ENCODE measurements at places on chromosomes 4 and X. TPM values are rescaled to one million over a fixed set of nuclear protein-coding genes. Genes with fewer than 3 reads are reported as not detected.

DTHD1 gene
- not detected for total RNA-seq

GRCh38 chr4:89645482-89645881, 191.5 kb downstream of the SNCA start:
- no peak overlapping the region for H3K27ac ChIP-seq
- DNase-seq, result no peak
- no peak overlapping the region for H3K4me3 ChIP-seq
- H3K27me3 ChIP-seq, result no peaks in the 10 kb centered on the region
- no peaks in the 10 kb centered on the region for H3K4me1 ChIP-seq

DNA sequence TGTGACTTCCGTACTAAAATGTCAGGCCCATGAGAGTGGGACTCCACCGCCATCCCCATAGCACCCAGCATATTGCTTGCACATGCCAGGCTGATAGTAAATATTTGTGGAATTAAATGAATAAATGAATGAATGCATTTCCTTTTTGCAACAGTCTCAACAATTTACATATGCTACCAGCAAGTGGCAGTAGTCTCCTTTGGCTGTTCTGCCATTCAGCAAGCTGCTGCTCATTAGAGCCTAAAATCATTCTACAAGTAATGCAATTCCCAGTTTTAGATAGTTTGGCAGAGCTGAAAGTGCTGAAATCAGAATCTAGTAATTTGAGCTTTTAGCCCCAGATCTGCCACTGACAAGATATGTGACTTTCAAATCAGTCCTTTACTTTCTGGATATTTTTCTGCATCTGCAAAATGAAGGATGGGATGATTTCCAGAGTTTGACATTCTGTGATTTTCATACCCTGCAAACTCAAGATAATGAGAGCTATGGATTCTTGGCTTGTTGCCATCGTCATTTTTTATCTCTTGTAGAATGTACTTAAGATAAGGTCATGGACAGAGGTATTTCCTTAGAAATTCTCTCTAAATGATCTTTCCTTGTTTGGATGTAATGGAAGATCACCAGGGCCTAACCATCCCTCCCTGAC, 35.7 kb upstream of the INTS6L start:
- H3K4me3 ChIP-seq, result no peak overlapping the region
- H3K27ac ChIP-seq, result peak overlapping the region; percentile 78
- H3K27me3 ChIP-seq, result no peaks in the 10 kb centered on the region
- DNase-seq, result peak; percentile 79

- H3K36me3 ChIP-seq, result no peaks in the 10 kb centered on the region
- no peaks in the 10 kb centered on the region for H3K4me1 ChIP-seq
- no peak overlapping the region for H3K4me3 ChIP-seq
- no peak overlapping the region for H3K27ac ChIP-seq
- DNase-seq, result no peak
Measured at GRCh38 chr4:157287445-157287844, 66.9 kb downstream of the GRIA2 start.

- DNase-seq, result peak; percentile 66
- no peak overlapping the region for H3K4me3 ChIP-seq
- H3K4me1 ChIP-seq, result no peaks in the 10 kb centered on the region
- H3K36me3 ChIP-seq, result no peaks in the 10 kb centered on the region
- H3K27me3 ChIP-seq, result no peaks in the 10 kb centered on the region
Measured at GRCh38 chrX:47706575-47706974, 47.6 kb upstream of the UXT start.

- no peak for DNase-seq
- H3K4me1 ChIP-seq, result peaks cover 37% of the 10 kb centered on the region
- no peak overlapping the region for H3K4me3 ChIP-seq
- no peak overlapping the region for H3K27ac ChIP-seq
- H3K27me3 ChIP-seq, result no peaks in the 10 kb centered on the region
- no peaks in the 10 kb centered on the region for H3K36me3 ChIP-seq
Measured at GRCh38 chr4:7427361-7427760, 7.4 kb downstream of the PSAPL1 start.

FGG gene
- not detected for total RNA-seq

TCEAL5 gene
- 0.78 TPM for total RNA-seq

GRCh38 chr4:30714408-30715031, 5.6 kb upstream of the PCDH7 start:
- DNase-seq, result peak; percentile 77
- no peak overlapping the region for H3K4me3 ChIP-seq
- peaks cover 3% of the 10 kb centered on the region for H3K4me1 ChIP-seq
- H3K36me3 ChIP-seq, result no peaks in the 10 kb centered on the region
- H3K27ac ChIP-seq, result no peak overlapping the region

GRCh38 chr4:87388901-87389300, 2.1 kb downstream of the HSD17B11 start:
- no peak for DNase-seq
- no peak overlapping the region for H3K27ac ChIP-seq
- H3K27me3 ChIP-seq, result no peaks in the 10 kb centered on the region
- H3K4me3 ChIP-seq, result no peak overlapping the region
- no peaks in the 10 kb centered on the region for H3K36me3 ChIP-seq

DNA sequence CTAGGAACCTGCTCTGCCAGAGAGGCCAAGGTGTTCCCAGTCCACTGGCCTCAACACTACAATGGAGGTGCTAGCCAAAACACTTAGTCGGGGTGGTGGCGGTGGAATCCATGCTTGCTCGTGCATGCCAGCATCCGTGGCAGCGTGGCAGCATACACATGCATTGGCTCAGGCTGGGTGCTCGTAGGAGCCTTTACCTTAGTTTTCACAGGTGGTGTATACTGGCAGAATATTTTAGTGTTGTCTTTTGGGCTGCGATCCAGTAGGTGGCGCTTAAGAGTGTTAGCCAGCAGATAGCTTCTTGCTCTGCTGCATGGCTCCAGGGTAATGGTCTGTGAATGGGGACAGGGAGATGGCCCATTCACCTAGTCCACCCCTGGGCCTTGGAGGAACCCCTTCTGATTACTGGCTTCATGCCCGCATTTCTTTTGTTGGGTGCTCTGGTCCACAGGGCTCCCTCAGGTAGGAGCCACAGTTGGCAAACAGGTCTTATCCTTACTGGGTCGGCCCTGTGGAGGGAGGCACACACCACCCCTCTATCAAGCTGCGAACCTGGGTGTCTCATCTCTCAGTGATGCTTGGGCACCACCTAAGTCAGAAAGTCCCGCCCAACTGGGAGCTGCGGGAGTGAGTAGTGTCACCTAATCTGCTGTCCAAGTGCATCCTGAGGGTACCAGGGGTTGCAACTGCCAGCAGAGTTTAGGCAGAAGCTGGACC, 40.0 kb downstream of the RIPPLY1 start:
- no peaks in the 10 kb centered on the region for H3K27me3 ChIP-seq
- no peak overlapping the region for H3K27ac ChIP-seq
- DNase-seq, result peak; percentile 5
- H3K36me3 ChIP-seq, result no peaks in the 10 kb centered on the region
- no peak overlapping the region for H3K4me3 ChIP-seq
- H3K4me1 ChIP-seq, result peaks cover 5% of the 10 kb centered on the region

GRCh38 chr4:17276776-17277175, 235.1 kb downstream of the QDPR start:
- H3K36me3 ChIP-seq, result no peaks in the 10 kb centered on the region
- no peak overlapping the region for H3K27ac ChIP-seq
- H3K4me1 ChIP-seq, result no peaks in the 10 kb centered on the region
- peak; percentile 78 for DNase-seq
- no peaks in the 10 kb centered on the region for H3K27me3 ChIP-seq
- H3K4me3 ChIP-seq, result no peak overlapping the region

DNA sequence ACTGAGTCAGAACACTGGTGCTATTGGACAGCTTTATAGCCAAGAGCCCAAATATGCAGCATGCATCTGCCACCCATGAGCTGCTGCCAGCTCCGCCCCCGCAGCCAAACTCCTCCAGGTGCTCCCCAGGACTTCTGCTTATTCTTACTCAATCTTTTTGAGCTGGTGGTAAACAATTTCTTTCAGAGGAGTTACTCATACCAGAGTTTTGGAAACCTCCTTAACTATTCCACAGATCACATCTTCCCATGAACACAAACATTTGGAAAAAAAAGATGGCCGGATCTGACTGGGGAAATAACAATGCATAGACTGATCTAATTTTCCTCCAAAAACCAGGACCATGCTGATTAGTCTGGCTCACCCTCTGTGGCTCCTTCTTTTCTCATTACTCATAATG, 399.9 kb downstream of the GPM6A start:
- no peak overlapping the region for H3K27ac ChIP-seq
- H3K36me3 ChIP-seq, result no peaks in the 10 kb centered on the region
- no peaks in the 10 kb centered on the region for H3K27me3 ChIP-seq
- no peak overlapping the region for H3K4me3 ChIP-seq
- no peaks in the 10 kb centered on the region for H3K4me1 ChIP-seq

- H3K36me3 ChIP-seq, result no peaks in the 10 kb centered on the region
- no peaks in the 10 kb centered on the region for H3K4me1 ChIP-seq
- no peak overlapping the region for H3K27ac ChIP-seq
- peak; percentile 24 for DNase-seq
- H3K27me3 ChIP-seq, result no peaks in the 10 kb centered on the region
Measured at GRCh38 chr4:124167602-124168001, 544.9 kb downstream of the ANKRD50 start.

Measured in cardiac muscle cell (in vitro differentiated cells and primary cell).